Activated CD8-positive, alpha-beta T cell treated with anti-CD3 and anti-CD28 coated beads for 36 hours (primary cell): ENCODE measurements at places on chromosomes 16 and 17.
A peak's percentile ranks its signal among the peaks of the same experiment; 100 is the strongest.

- DNase-seq, result no peak
- no peaks in the 10 kb centered on the region for H3K36me3 ChIP-seq
- no peak overlapping the region for H3K27ac ChIP-seq
- no peak overlapping the region for H3K4me3 ChIP-seq
- peaks cover 12% of the 10 kb centered on the region for H3K4me1 ChIP-seq
These were observed 36.9 kb upstream of the CPHXL start for GRCh38 chr16:75763204-75763603.

GRCh38 chr16:19696961-19697360 lies 21.1 kb downstream of the KNOP1 start:
- H3K4me3 ChIP-seq, result no peak overlapping the region
- H3K36me3 ChIP-seq, result peaks cover 56% of the 10 kb centered on the region
- peak overlapping the region; percentile 49 for H3K27ac ChIP-seq
- no peak for DNase-seq
- peaks cover 36% of the 10 kb centered on the region for H3K4me1 ChIP-seq
- no peaks in the 10 kb centered on the region for H3K27me3 ChIP-seq

- H3K27ac ChIP-seq, result no peak overlapping the region
- peaks cover 2% of the 10 kb centered on the region for H3K4me1 ChIP-seq
- peaks cover 16% of the 10 kb centered on the region for H3K27me3 ChIP-seq
- no peak for DNase-seq
- H3K4me3 ChIP-seq, result no peak overlapping the region
- no peaks in the 10 kb centered on the region for H3K36me3 ChIP-seq
These were observed 16.4 kb downstream of the LPO start for GRCh38 chr17:58254803-58255202.

- peaks cover 42% of the 10 kb centered on the region for H3K4me1 ChIP-seq
- peak; percentile 8 for DNase-seq
- no peak overlapping the region for H3K4me3 ChIP-seq
- H3K27me3 ChIP-seq, result no peaks in the 10 kb centered on the region
- H3K36me3 ChIP-seq, result peaks cover 2% of the 10 kb centered on the region
These were observed 11.5 kb downstream of the UBALD2 start for GRCh38 chr17:76276461-76277299.

DNA sequence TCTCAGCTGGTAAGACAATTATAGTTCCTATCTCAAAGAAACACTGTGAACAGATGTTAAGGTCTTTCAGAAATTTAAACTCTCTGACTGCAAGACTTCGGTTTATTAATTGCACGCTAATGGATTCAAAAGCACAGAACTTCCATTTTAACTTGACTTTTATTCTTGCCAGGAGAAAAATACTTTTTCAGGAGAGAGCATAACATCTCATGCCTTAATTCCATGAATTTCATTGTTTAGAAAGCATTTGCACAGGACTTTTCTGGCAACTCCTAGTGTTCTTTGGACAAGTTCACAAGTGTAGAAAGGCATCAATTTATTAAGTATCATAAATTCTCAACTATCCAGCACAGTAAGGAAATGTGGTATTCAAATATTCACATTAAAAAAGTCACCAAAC lies 22.4 kb downstream of the STX8 start:
- no peak for DNase-seq
- no peaks in the 10 kb centered on the region for H3K4me1 ChIP-seq
- H3K4me3 ChIP-seq, result no peak overlapping the region

GRCh38 chr17:46763416-46763815 lies 55.1 kb downstream of the WNT3 start:
- no peaks in the 10 kb centered on the region for H3K36me3 ChIP-seq
- no peak overlapping the region for H3K4me3 ChIP-seq
- H3K4me1 ChIP-seq, result no peaks in the 10 kb centered on the region
- no peak for DNase-seq
- no peak overlapping the region for H3K27ac ChIP-seq

DNA sequence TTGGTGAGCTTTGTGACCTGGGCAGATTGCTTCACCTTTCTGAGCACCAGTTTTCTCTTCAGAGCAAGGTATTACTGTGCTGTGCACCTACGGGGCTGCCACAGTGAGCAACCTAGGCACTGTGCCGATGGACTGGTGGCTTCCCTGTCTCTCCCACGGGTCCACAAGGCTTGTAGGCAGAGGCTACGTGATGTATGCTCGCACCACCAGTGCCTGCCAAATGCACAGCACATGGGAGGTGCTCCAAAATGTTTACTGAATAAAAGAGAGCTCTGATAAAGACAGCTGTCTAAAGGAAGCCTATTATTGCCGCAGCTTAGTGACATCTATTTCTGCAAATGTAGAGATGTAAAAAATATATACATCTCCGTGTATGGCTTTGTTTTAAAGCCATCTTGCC lies 139.2 kb downstream of the CDK5R1 start:
- no peak for DNase-seq
- H3K4me1 ChIP-seq, result no peaks in the 10 kb centered on the region
- no peaks in the 10 kb centered on the region for H3K27me3 ChIP-seq
- H3K27ac ChIP-seq, result no peak overlapping the region
- H3K36me3 ChIP-seq, result no peaks in the 10 kb centered on the region
- no peak overlapping the region for H3K4me3 ChIP-seq

DNA sequence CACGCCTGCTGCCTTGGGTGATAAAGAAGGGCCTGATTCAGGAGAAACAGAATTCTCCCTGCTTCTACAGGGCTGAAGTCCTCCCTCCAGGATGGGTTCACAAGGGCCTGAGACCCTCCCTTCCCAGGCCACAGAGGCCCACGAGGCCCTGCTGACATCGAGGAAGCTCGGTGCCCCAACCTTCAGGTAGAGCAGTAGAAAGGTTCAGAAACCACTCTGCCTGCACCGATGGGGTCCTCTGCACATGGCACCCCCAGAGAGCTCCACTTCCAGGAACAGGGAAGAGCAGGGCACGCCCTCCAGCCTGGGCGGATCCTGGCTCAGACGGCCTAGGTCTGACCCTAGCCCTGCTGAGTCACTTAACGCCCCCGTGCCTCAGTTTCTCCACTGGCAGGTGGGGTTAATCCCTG lies 773 bp downstream of the CENPX start:
- peak overlapping the region; percentile 34 for H3K27ac ChIP-seq
- DNase-seq, result no peak
- H3K4me3 ChIP-seq, result peak overlapping the region; percentile 89
- H3K36me3 ChIP-seq, result peaks cover 5% of the 10 kb centered on the region
- H3K4me1 ChIP-seq, result peaks cover 12% of the 10 kb centered on the region
- H3K27me3 ChIP-seq, result no peaks in the 10 kb centered on the region

- H3K27me3 ChIP-seq, result no peaks in the 10 kb centered on the region
- no peak overlapping the region for H3K4me3 ChIP-seq
- H3K27ac ChIP-seq, result no peak overlapping the region
- H3K4me1 ChIP-seq, result peaks cover 42% of the 10 kb centered on the region
- H3K36me3 ChIP-seq, result peaks cover 12% of the 10 kb centered on the region
These were observed 20.9 kb upstream of the FASN start for GRCh38 chr17:82118815-82119380.

DNA sequence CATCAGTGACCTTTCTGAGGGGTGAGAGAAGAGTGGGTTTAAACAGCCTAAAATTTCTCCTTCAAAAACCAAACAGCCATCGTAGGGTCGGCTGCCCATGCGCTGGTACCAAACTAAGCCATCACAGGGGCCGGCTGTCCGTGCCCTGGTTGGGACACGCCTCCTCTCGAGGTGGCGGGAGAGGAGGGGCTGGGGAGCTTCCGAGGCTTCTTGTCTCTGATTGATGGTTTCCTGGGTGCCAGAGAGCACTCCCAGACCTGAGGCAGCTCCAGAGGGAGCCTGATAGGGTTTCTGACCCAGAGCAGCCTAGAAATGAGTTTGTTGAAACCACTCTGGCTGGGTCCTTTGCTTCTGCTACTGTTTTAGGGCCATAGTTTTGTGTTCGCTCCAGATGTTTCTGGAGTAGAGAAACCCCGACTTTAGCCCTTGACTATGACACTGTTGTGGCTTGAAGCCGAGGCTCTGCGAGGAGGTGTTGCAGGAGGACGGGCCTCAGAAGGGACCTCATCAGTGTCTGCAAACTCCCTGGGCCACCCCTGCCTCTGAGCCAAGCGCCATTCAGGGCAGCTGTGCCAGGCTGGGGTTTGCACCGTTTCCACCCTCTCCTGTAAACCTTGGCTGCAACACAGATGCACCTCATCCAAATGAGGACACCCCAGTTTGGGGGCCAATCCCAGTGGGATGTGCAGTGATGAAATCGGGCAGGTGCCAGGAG lies 6.2 kb downstream of the ZNF276 start:
- no peaks in the 10 kb centered on the region for H3K27me3 ChIP-seq
- H3K4me1 ChIP-seq, result peaks cover 43% of the 10 kb centered on the region
- DNase-seq, result no peak
- peak overlapping the region; percentile 42 for H3K27ac ChIP-seq
- no peak overlapping the region for H3K4me3 ChIP-seq

- no peak overlapping the region for H3K4me3 ChIP-seq
- no peaks in the 10 kb centered on the region for H3K36me3 ChIP-seq
- no peaks in the 10 kb centered on the region for H3K4me1 ChIP-seq
These were observed 43.1 kb downstream of the SCNN1G start for GRCh38 chr16:23225634-23226033.

GRCh38 chr16:11004351-11004750 lies 60.0 kb downstream of the CLEC16A start:
- H3K4me3 ChIP-seq, result no peak overlapping the region
- no peak overlapping the region for H3K27ac ChIP-seq
- no peak for DNase-seq
- no peaks in the 10 kb centered on the region for H3K27me3 ChIP-seq
- H3K4me1 ChIP-seq, result peaks cover 6% of the 10 kb centered on the region
- H3K36me3 ChIP-seq, result peaks cover 18% of the 10 kb centered on the region

GRCh38 chr17:82623707-82624106 lies 24.5 kb downstream of the WDR45B start:
- peaks cover 50% of the 10 kb centered on the region for H3K36me3 ChIP-seq
- no peaks in the 10 kb centered on the region for H3K27me3 ChIP-seq
- no peak for DNase-seq
- H3K4me1 ChIP-seq, result peaks cover 1% of the 10 kb centered on the region

GRCh38 chr16:88767546-88768070 lies 17.4 kb downstream of the PIEZO1 start:
- no peak overlapping the region for H3K4me3 ChIP-seq
- H3K36me3 ChIP-seq, result no peaks in the 10 kb centered on the region
- no peak for DNase-seq
- peaks cover 34% of the 10 kb centered on the region for H3K4me1 ChIP-seq

- peaks cover 9% of the 10 kb centered on the region for H3K27me3 ChIP-seq
- H3K4me3 ChIP-seq, result no peak overlapping the region
- H3K4me1 ChIP-seq, result peaks cover 6% of the 10 kb centered on the region
These were observed 3.2 kb upstream of the C1QTNF1 start for GRCh38 chr17:79020631-79021301.

- no peaks in the 10 kb centered on the region for H3K36me3 ChIP-seq
- H3K4me1 ChIP-seq, result peaks cover 9% of the 10 kb centered on the region
- no peak for DNase-seq
- H3K4me3 ChIP-seq, result no peak overlapping the region
These were observed 155.7 kb downstream of the CMIP start for GRCh38 chr16:81600275-81600674.

GRCh38 chr16:3879887-3880564 lies 487 bp downstream of the CREBBP start:
- peaks cover 29% of the 10 kb centered on the region for H3K36me3 ChIP-seq
- peak overlapping the region; percentile 84 for H3K4me3 ChIP-seq
- no peak overlapping the region for H3K27ac ChIP-seq
- H3K4me1 ChIP-seq, result peaks cover 39% of the 10 kb centered on the region
- H3K27me3 ChIP-seq, result peaks cover 2% of the 10 kb centered on the region
- DNase-seq, result peak; percentile 80

DNA sequence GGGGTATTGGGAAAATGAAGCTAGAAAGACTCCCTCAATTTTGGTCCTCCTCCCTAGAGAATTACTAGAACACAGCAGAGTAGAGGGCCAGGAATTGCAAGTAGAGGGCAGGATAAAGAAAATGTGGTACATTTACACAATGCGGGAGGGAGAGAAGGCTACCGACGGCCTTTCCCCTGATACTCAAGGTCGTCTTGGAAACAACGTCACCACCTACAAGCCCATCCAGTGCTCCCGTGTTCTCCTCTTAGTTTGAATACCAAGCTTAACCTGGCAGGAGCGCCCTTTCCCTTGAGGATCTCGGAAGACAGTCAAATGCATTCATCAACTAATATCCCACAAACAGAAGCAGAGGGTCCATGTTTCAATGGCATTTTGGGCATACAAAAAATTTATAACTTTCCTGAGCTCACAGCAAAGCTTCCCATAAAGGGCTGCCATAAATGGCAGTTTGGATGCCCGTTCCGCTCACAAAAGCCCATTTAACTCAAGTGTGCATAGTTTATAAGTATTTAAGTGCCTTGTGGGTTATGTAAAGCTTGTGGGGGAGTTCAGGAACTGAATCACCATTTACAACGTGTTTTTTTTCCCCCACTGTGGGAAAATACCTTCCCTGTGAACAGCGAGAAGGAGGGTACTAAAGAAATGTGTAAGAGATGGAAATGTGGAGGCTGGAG lies 414.6 kb downstream of the SLC39A11 start:
- no peak overlapping the region for H3K4me3 ChIP-seq
- no peaks in the 10 kb centered on the region for H3K27me3 ChIP-seq
- H3K27ac ChIP-seq, result no peak overlapping the region
- no peak for DNase-seq

- H3K36me3 ChIP-seq, result peaks cover 12% of the 10 kb centered on the region
- no peak overlapping the region for H3K4me3 ChIP-seq
- no peaks in the 10 kb centered on the region for H3K27me3 ChIP-seq
- no peak for DNase-seq
- peak overlapping the region; percentile 55 for H3K27ac ChIP-seq
These were observed 3.0 kb downstream of the NUDT16L1 start for GRCh38 chr16:4696172-4696904.

- no peak overlapping the region for H3K27ac ChIP-seq
- H3K36me3 ChIP-seq, result peaks cover 12% of the 10 kb centered on the region
- H3K4me1 ChIP-seq, result peaks cover 10% of the 10 kb centered on the region
- DNase-seq, result no peak
These were observed 18.7 kb downstream of the RHOT1 start for GRCh38 chr17:32161029-32161428.

DNA sequence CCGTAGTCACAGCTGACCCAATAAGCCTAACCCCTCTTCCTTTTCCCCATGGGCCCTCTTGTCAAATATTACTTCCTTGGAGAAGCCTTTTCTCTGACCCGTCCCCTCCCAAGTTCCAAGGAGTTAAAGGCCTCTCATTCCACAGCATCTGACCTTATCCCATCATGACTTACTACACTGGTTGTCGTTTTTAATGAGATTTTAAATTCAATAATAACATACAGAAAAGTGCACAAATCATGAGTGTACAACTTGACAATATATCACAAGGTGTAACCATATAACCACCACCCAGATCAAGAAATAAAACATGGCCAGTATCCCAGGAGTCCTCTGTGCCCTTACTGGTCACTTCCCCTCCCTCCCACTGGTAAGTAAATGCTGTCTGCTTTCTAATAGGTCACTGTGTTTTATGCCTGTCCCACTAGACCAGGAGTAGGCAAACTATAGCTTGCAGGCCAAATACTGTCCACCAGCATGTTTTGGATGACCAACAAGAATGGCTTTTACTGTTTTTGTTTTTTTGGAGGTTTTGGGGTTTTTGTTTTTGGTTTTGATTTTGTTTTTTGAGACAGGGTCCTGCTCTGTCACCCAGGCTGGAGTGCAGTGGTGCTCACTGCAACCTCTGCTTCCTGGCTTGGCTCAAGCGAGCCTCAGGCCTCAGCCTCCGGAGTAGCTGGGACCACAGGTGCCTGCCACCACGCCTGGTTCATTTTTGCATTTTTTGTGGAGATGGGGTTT lies 1.2 kb upstream of the FDXR start:
- H3K4me1 ChIP-seq, result peaks cover 15% of the 10 kb centered on the region
- peak overlapping the region; percentile 75 for H3K4me3 ChIP-seq
- peak overlapping the region; percentile 94 for H3K27ac ChIP-seq
- no peaks in the 10 kb centered on the region for H3K36me3 ChIP-seq
- DNase-seq, result no peak
- no peaks in the 10 kb centered on the region for H3K27me3 ChIP-seq
